ENCODE measurements at places on chromosomes 3 and 15.

DNA sequence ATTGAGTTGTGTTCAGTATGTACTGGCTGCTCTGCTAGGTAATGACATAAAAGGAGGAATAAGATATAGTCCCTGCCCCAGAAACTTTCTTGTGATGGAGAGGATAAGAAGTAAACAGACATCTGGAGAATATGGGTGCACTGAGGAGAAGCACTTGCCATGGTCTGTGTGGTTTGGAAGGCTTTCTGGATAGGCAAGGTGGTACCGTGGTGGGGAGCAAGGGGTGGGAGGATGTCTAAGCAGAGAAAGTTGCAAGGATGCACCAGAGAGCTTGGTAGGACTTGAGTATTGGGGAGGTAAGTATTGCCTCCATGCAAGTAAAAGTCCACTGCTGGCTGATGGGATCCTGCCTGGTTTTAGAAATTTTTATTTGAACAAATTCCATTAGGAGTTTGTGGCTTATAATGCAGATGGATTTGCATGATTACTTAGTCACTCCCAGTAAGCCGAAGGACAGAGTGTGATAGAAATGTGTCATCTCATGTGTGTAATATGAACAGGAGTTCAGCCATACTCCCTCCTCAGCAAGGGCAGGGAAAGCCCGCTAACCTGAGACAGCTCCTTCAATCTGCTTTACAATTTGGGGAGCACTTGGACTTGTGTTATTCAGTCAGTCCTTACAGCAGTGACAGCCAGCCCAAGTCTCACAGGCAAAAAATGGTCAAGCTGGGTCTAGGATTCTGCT is 53.6 kb downstream of the CLSTN2 start:
- DNase-seq, result no peak

- DNase-seq, result no peak
These were observed 6.7 kb downstream of the SNX1 start for GRCh38 chr15:64102497-64102896.

GRCh38 chr15:55348281-55348778 is 29.3 kb downstream of the PIGB start:
- DNase-seq, result no peak

DNA sequence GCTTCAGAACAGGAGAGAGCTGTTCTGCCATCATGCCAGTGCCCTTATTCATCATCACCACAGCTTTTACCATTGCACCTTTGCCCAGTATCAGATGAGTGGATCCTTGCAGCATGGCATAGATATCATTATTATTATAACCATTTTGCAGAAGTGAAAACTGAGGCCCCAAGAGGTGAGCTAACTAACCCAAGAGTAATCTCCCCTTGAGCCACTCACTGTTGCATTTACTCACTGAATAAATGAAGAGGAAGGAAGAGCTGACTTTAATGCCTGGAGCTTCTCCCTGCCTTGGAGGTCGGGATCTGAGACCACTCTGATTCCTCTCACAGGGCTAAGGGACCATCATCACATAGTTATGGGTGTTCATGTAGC is 32.0 kb downstream of the HRH1 start:
- no peak for DNase-seq

DNA sequence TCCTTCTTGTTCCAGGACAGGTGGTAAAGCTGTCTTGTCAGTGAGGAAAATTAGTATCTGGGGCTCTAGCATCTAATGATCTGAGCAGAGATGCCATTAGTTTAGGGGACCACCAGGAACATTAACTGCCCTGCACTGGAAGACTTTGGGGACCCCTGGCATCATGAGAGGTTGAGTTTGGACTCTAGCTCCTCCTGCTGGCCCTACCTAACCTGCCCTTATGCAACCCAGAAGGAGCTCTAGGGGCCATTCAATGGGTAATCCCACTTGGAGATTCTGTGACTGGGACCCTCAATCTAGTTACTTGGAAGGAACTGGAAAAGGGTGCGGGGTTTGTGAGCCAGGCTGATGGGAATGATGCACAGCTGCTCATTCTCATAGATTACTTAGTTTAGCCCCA is 451.0 kb downstream of the EPHB1 start:
- DNase-seq, result no peak

DNA sequence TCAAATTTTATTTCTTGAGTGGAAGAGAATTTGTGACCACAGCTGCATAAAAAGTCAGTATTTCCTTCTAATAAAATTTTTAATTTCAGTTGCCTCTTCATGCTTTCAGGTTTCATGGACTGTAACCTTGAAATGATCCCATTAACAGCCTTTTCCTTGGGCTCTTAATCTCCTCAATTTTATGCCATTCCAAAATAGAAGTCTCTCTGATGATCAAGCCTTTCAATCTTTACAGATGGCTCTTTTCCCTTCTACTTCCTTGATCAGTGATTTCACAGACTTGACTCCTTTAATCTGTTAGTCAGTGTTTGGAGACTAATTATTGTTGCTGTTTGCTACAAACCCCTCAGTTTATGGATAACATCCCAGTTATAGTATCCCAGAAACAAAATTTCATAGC is 11.9 kb downstream of the TSC22D2 start:
- DNase-seq, result no peak

DNA sequence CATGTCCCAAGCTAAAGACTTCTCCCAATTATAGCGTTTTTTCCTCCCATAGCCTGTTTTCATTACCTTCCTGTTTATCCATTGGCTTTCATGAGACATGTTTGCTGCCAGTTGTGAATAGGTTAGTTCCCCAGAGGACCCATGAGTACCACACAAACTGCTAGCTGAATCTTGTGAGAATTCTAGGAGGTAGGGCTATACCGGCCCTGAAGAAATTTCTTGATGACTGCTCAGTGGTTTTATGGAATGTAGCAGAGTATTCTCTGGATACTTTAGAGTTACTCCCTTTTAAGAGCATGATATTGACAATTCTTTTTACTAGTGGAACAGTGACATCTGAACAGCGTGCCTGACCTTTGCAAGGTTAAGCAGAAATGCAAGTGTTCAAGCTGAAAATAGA is 210.4 kb downstream of the MCTP2 start:
- no peak for DNase-seq

DNA sequence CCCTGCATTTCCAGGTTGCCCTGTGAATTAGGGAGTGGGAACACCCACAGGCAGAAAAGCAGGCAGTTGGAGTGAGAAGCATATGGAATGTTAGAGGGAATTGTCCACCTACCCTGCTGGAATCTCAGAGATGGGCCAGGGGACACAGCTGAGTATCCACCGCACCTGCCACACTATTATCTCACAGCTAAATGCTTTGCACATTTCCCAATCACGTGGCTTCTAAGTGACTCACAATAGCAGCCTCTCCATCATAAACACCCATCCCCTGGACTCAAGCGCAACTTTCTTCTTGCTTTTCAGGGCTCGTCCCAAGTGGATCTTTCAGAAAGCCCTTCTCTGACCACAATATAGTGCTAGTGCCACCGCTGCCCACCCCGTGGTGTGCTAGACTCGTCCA is 389.0 kb upstream of the LMCD1 start:
- DNase-seq, result no peak

DNA sequence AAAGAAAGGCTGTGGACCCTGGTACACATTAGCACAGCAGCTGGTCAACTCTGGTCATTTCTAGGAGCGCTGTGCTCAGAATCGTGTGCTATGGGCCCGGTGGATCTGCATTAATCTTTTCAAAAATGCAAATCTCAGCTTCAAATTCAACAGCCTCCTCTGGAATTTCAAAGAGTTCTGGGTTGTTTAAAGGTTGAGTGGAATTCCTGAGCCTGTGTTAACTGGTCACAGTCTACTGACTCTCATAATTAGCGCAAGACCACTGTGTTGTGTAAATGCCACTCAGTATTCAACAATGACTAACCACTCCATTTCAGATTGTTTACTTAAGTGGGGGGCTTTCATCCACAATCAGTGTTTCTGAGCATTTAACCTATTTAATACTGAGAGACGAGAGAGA is 2.7 kb upstream of the ARNT2 start:
- no peak for DNase-seq

DNA sequence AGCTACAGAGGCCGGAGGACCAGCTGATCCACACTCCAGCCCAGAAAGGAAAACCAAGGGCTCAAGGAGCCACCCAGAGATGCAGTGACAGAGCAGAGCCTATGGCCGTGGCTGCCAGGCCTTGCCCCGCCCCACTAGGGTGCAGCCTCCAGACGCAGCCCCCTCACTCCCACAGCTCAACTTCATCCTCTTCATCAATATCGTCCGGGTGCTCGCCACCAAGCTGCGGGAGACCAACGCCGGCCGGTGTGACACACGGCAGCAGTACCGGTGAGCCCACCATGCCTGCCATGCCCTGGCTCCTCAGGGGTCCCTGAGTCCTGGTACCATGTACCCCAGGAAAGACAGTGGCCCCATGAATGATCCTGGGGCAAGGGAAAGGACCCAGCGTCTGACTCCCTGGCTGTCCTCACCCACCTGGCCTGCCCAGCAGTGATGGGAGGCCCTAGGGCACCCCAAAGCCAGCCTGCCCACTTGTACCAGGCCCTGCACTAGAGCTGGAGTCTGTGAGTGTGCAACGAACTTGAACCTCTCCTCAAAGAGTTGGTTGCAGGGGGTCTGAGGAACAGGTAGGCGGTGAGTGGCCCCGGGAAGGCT is 24.2 kb downstream of the PTH1R start:
- no peak for DNase-seq

DNA sequence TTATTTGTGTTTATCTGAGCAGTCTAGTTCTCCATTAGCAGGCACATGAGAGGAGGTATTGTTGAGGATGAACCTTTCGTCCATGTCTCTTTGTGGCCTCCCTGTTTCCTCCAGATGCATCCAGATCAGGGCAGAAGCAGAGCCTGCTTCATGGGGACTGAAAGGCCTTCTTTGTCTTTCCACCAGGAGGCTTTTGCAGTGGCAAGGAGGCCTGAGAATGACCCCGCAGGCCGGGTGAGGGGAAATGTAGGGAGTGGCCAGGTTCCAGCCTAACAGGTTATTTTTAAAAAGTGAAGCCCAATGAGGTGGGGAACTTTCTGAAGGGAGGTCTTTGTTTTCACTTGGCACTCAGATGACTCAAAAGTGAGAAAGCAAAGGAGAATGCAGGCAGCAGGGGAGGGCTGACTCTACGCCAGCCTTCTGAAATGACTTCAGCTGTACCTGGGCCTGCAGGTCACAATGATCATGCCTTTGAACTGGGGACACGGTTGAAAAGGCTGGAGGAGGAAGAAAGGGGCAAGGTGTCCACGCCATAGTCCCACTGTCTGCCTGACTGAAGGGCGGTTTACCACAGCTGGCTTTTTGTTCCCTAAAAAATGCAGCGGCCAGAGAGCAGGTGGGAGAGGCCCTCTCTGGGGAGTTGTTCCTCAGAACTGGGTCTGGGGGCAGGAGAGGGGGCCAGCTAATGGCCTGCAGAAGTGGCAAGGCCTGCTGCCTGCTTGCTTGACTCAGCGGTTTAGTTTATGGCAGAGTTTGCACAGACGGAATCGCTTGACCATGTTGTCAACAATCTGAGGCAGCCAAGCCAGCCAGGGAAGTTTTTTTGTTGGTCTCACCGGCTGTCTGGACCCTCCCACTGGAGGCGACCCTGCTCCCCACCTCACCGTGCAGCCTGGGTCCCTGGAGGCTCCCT is 28.7 kb downstream of the CMTM7 start:
- peak; percentile 55 for DNase-seq

DNA sequence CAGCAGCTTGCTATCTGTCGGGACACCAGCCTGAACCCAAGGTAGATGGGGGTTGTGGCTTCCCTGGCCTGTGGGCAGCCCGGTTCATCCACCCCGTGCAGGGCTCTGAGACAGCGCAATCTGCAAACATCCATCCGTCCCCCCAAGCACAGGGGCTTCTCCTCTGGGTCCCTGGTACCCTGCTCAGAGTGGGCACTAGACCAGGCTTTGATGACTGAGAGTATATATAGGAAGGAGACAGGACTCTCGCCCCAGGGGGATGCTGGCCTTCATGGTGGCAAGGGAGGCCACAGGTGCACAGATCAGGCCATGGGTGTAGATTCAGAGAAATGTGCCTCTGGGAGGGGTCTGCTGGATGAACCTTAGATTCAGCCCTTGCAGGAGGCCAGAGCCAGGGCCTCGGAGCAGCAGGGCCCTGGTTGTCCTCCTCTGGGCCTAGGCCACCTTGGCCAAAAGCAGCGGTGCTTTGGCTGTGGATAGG is 40.3 kb downstream of the CFAP100 start:
- no peak for DNase-seq

- peak; percentile 27 for DNase-seq
These were observed at the start of gene SLC6A1 for GRCh38 chr3:10992017-10992942. SLC6A1 (plus strand) TSS chr3:10992748; CDS start chr3:11017212, 24,464 bp downstream.

GRCh38 chr15:59528961-59529402 is 82.6 kb upstream of the GCNT3 start:
- peak; percentile 90 for DNase-seq

DNA sequence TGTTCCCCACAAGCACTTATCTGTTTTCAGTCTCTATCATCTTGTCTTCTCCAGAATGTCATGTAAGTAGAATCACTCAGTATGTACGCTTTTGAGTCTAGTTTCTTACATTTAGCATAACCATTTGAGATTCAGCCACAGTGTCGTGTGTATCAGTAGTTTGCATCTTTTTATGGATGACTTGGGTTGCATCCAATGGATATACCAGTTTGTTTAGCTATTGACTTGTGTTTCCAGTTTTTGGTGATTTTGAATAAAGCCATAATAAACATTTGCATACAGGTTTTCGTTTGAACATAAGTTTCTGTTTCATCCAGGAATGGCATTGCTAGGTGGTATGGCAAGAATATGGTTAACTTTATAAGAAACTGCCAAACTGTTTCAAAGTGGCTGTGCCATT is 12.1 kb downstream of the GRIP2 start:
- DNase-seq, result no peak

- no peak for DNase-seq
These were observed 88.8 kb downstream of the TAMM41 start for GRCh38 chr3:11757929-11758328.

DNA sequence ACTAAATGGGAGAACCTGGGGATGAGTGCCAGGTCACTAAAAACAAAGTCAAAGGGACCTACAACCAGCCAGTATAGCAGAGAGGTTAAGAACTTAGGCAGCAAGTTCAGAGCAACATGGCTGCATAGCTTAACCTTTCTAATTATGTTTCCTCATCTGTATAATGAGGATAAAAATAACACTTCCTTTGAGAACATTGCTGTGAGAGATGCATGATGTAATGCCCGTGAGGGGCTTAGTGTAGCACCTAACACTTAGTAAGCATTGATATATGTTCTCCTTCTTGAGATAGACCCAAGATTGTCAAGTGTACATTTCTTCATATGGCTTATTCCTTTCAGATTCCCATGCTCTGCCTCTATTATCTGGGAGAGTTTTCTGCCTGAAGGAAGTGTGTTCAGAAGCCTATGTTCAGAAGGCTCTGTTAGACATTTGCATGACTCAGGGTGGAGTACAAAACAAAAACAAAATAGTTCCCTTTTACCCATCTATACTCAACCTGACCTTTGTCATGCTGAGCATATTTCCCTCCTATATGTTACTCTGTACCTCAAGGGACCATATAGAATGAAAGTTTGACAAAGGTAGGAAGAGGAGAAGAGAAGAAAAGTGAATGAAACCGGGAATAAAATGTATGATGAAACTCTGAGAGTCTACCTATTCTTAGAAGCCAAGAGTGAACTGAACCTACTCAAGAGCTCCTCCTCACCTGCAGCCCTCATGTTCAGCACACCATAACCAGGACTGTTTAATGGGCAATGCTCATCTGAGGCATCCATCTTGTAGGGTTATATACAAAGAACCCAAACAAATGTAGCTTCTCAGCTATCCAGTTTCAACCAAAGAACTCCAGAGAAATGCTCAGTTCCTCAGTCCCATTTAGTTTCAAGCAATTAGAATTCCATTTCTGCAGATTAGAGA is 70.7 kb upstream of the KCNMB2 start:
- no peak for DNase-seq

GRCh38 chr3:72887705-72888545 is at the start of gene GXYLT2:
GXYLT2 (plus strand) TSS chr3:72888046; CDS start chr3:72888234, 188 bp downstream.
- peak; percentile 58 for DNase-seq

- no peak for DNase-seq
These were observed 10.6 kb upstream of the ATP2B2 start for GRCh38 chr3:10515884-10516495.

- no peak for DNase-seq
These were observed 35.4 kb upstream of the COL6A5 start for GRCh38 chr3:130310109-130310508.
